Stimulated activated CD8-positive, alpha-beta memory T cell treated with anti-CD3 and anti-CD28 coated beads, Interleukin-15, amount 100 ng/mL, for 4 hours (primary cell): ENCODE measurements at places on chromosomes 11 and 22.

DNA sequence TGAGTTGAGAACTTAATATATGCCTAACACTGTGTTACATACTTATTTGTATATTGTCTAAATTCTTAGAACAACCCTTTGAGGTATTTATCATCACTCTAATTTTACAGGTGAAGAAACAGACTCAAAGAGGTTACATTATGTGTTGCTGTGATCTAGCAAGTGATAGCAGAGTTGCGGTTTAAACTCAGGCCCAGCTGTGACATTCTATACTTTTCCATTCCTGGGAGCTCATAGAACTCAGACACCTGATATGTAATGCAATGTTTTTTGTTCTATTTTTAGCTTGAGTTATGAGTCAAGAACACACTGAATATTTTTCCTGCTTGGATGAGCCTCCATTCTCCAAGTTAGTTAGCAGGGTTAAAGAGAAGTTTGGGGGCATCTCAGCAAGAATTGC lies 449.7 kb upstream of the DDI1 start:
- no peak for DNase-seq

GRCh38 chr22:44147821-44148574 lies 32.7 kb upstream of the PARVG start:
- DNase-seq, result no peak

DNA sequence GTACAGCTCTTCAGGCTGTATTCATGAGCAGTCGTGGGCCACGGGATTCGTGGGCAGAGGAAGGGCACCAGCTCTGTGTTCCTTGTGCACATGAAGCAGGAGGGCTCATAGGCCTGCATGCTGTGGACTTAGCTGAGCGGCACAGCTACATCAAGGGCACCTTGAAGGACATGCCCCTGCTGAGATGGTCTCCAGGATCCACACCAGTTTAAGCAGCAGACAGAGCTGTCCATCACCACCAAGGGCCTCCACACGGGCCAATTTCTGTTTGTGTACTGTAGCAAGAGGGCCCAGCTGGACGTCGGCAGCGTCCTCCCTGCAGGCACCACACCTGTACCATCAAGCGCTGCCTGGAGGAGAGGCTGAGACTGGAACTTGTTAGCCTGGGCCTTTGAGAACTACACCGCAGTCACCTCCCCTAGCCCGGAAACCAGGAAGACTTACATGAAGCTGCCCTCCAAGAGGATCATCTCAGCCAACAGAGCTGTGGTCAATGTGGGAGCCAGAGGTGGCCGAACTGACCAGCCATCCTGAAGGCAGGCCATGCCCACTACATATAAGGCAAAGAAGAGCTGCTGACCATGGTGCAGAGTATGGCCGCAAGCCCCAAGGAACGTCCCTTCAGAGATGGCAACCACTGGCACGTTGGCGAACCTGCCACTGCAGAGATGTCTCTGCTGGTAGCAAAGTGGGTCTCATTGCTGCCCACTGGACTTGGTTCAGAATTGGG lies 32.7 kb upstream of the GNB1L start:
- DNase-seq, result no peak

DNA sequence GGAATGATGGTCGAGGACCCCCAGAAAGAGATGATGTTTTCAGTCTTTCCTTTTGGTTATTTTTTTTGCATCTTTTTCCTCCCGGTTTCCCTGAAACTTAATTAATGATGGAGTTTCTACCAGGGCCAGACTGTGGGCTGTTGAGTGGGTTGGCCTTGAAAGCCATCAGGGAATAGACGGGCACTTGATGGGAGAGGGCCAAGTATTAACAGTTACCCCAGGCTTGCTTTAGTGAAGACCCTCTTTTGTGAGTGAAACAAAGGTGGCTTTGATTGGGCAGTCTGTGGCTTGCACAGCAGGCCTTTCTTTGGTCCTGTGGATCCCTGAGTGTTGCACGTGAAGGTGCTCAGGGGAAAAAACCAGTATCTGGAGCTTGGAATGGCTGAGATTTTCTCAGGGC lies 56.9 kb downstream of the AMOTL1 start:
- no peak for DNase-seq

- no peak for DNase-seq
These were observed 112.1 kb upstream of the DRD2 start for GRCh38 chr11:113587308-113587739.

GRCh38 chr11:68372625-68373024 lies 60.2 kb downstream of the LRP5 start:
- DNase-seq, result no peak

- DNase-seq, result no peak
These were observed 16.0 kb upstream of the SHISAL1 start for GRCh38 chr22:44328762-44329161.

DNA sequence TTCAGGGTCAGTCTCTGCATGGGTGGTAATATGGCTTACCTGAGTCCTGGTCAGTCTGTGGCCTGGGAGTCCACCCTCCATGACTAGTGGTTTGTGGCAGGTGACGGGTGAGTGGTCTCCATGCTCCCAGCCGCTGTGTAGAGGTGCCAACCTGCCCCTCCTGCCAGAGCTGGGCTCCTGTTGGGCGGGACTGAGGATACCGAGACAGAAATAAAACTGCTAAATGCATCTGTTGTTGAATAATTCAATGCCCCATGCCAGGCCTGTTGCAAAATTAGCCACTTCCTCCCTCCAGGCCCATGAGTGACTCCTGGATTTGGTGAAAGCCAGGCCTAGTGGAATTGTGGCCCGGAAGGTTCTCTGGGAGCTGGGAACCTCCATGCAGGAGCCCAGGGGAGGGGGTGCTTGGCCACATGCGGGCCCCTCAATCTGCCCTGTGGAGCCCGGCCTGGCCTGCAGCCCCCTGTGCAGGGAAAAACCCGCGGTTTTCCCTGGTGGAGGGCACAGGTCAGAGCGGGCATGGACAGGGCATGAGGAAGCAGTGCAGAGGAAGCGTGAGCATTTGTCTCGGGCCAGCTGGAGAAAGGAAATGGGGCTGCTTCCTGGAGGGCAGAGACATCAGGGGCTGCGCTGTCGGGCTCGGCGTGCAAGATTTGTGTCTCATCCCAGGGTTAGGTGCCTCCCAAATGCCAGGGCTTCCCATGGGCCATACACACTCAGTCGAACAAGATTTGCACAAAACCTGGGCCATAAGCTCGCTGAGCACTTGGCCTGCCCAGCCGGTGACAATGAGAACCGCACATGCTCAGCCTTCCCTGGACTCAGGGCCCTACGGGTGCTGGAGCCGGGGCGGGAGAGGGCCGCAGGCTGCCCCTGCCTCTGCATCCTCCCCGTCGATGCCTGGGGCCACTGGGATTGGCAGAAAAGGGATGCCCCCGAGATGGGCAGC lies 66.9 kb downstream of the KCNQ1 start:
- no peak for DNase-seq

DNA sequence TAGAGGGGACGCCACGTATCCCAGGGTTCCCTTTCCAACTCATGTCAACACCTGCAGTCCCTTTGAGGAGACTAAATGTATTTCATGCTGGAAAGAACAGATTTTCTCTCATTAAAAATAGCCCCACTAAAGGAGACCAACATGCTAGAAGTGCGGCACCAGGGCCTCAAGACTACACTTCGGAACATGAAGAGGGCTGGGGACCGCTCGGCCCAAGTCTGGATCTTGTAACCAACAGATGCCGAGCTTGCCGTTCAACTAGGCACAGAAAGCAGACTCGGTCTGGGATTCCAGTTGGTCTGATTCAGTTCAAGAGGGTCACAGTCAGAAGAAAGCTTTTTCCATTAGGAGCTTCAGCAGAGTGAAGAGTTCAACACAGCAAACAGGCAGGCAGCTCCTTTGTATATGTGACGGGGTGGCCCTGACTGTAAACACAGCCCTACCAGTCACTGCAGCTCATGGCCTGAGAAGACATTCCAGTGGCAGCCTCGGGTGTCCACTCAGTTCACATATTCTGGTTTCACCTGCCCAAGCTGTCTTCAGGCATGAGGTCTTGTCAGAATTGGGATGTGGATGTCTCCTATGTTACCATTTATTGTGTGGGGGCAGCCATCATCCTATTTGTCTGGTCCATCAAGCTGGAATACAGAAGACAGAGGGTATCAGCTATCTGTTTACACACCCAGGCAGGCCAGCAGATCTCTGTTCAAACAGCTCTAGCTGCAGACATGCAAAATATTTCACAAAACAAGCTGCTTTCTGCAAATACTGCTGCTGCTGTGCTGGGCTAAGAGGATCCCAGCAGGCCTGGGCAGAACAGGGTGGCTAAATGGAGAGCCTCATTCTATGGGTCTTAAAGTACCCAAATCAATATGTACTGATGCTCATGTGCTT lies 8.8 kb downstream of the RIC8A start:
- DNase-seq, result no peak

- DNase-seq, result peak; percentile 52
These were observed 13.3 kb downstream of the RSPH14 start for GRCh38 chr22:23128269-23129108.

DNA sequence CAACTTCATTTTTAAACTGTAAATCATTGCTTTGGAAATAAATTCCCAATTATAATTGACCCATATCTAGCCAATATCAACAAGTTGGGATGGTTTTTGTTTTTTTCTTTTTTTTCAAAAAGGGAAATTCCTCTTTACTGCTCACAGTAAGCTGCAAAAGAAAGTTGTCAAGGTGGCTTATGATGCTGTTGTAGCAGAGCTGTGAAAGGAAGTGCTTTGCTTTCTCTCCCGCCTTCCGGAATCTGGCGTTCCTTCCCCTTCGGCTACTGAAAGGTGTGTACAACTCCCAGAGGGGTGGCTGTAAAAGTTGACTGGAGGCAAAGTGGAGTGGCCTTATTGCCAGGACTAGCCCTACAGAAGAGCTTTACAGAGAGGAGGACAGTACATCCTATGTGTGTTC lies 16.2 kb upstream of the ADSL start:
- no peak for DNase-seq

DNA sequence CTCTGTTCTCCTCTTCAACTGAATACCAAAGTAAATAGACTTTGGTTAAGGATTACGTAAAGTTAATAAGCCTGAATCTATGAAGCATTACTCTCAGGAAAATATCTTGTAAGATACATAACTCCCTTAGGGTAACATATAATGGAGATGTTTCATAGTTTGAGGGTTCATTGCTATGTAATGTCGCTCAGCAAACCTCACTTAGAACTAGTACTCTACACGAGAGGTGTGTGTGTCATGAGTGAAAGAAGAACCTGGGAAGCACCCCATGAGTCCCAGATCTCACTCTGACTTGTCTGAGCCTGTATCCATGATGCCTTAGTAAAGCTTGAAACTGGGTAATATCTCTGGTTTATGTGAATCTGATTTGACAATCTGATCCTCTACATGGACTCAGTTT lies 429.5 kb upstream of the ANO3 start:
- DNase-seq, result no peak

DNA sequence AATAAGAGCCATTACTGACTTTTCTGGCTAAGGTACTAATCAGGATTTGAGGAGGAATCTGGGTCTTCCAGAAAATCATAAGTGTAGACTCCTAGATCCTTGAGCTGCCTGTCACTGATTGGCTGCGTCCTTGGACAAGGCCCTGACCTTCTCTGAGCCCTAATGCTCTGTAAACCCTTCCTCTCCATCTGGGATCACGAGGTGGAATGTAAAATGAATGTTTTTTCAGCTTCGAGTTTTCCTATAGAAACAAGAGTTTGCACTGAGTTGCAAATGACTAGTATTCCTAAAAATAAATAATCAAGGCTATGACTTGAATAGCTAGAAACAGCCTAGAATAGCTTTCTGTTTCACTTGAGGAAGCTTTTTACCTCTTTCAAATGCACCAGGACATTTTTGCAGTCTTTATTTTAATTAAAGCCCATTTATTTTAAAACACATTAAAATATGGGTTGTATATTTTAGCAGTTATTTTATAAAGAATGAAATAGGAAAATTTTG lies 1.1 kb upstream of the DIXDC1 start:
- DNase-seq, result no peak

DNA sequence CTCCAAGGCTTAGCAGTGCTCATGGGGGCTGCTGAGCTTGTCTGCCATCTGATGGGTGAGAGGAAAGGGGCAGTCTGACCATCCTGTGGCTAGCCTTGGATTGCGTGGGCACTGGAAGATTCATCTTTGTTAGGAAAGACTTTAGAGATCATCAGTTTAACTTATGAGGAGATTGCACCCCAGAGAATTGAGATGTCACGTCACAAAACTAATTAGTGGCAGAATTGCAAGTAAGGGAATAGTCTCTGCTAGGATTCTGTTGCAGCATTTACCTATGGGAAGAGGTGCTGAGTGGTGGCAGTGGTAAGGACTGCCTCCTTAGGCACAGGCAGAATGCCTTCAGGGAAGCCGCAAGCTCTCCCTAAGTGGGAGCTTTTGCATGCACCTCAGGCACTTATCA lies 42.8 kb upstream of the HSPA8 start:
- no peak for DNase-seq

DNA sequence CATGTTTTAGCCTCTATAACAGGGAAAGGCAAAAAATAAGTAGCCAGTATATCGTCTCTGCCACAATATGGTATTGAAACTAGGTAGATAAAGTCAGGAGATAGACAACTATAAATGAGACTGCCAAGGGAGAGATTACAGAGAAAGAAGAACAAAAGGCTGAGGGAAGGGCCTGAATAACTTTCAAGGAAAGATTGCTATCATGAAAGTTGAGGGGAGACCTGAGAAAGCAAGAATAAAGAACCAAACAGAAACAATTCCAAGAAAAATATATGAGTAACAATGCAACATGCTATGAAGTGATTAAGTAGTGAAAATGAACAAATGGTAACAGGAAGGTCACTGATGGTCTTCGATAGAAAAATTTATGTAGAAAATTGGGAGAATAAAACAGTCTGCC lies 690.1 kb downstream of the METTL15 start:
- DNase-seq, result no peak

DNA sequence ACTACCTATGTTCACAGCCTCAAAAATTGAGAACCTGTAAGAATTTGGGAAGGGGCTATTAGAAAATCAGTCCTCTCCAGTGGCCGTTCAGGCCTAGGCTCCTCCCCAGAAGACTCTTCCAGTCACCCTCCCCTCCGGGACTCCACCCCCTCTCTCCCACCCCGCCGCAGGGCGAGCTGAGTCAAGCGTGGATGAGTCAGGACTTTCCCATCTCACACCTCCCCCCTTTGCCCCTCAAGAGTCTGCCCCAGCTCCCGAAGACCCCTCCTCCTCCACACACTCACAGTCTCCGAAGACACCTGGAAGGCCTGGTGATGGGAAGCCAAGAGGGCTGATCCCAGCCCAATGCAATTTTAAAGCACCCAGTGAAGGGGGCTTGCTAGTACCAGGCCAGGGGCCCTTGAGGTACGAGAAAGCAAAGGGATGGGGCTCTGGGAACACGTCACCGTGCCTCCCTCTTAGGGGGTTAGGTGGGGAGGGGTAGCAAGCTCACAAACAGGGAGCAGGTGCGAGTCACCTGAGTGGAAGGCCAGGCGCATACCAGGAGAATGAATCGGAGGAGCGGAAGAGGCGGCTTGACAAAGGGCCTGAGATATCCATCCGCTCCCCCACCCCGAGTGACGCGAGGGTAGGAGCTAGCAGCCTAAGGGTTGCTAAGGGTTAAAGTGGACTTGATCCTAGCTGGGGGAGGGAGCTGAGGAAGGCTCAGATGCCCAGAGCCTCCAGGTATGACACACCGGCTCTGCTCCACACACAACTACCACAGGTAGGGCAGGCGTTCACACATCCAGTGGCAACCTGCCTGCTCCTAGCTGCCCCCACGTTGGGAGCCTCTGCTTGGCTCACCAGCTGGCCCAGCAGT lies 13.6 kb downstream of the BCL9L start:
- peak; percentile 79 for DNase-seq

GRCh38 chr22:20424932-20425565 lies 12.6 kb downstream of the SCARF2 start:
- DNase-seq, result no peak
